Heart left ventricle (tissue), 16 donors: ENCODE measurements at places on chromosomes 3 and 15. TPM values are rescaled to one million over a fixed set of nuclear protein-coding genes. Genes with fewer than 3 reads are reported as not detected.

Gene CPLX3
- polyA plus RNA-seq = 1.5 TPM

DNA sequence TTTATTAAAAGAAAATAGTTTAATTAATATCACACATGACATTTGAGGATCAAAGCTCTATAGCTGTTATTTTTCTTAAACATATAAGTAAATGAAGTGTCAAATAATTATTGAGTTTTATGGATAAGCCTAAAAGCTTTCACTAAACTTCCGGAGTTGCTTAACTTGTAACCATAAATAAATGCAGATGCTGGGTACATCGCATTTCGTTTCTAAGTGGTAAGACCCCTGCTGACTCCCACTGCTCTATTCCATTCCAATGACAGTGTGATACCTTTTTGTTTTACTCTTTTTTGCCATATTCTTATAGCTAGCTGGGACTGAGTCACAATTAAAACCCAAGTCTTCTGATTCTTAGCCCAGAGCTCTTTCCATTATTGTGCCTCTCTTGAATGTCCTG is 411.1 kb downstream of the SOX2 start:
- DNase-seq = no peak

GRCh38 chr15:70342554-70343548 is 245.1 kb upstream of the TLE3 start:
- no peak for DNase-seq

- no peak for DNase-seq
Measured at GRCh38 chr3:197202694-197203093, 95.7 kb downstream of the DLG1 start.
